ENCODE measurements at places on chromosomes 3 and 15.

GRCh38 chr3:100941041-100941440 lies 52.2 kb downstream of the ABI3BP start:
- DNase-seq, result no peak

DNA sequence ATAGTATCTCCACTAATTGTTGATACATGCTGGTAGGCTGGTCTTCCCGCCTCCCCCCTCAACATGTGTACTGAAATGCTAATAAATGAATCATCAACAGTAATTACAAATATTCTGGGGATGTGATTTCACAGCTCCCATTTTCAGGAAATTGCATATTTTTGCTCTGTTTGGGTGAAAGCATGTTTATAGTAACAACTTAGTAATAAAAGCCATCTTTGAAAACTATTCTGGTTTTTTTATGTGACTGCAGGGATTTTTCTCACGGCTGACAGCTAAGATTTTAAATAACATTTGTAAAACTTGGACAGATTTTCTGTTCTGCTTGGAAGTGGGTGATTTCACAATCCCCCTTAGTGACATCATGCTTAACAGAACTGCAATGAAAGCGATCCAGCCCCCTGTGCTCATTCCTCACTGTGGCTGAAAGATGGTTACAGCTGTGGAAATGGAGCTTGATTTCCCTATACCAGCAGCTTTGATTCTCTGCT lies 25.6 kb upstream of the FAM174B start:
- DNase-seq, result peak; percentile 50

GRCh38 chr3:148697306-148698189 lies at the start of gene AGTR1:
AGTR1 (plus strand) TSS chr3:148697903; CDS start chr3:148741036, 43,133 bp downstream.
- DNase-seq, result peak; percentile 31

- no peak for DNase-seq
Measured at GRCh38 chr3:12722226-12722625, 36.8 kb downstream of the TMEM40 start.

GRCh38 chr3:13976469-13976868 lies 96.6 kb upstream of the WNT7A start:
- no peak for DNase-seq

DNA sequence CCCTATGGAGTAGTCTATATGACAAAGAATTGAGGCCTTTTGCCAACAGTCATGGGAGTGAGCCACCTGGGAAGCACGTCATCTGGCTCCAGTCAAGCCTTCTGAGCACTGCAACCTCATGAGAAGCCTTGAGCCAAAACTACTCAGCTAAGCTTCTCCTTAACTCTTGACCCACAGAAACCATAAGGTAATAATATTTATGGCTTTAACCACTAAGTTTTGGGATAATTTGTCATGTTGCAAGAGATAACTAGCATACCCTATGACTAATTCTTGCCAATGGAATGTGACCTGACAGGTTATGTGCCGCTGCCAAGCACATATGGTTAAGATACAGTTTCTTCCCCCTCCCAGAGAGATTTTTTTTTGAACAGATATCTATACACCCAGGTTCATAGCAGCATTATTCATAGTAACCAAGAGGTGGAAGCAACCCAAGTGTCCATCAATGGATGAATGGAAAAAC lies 11.8 kb upstream of the SLC6A11 start:
- DNase-seq, result no peak

GRCh38 chr3:175486255-175486654 lies 627.1 kb downstream of the NAALADL2 start:
- DNase-seq, result no peak

DNA sequence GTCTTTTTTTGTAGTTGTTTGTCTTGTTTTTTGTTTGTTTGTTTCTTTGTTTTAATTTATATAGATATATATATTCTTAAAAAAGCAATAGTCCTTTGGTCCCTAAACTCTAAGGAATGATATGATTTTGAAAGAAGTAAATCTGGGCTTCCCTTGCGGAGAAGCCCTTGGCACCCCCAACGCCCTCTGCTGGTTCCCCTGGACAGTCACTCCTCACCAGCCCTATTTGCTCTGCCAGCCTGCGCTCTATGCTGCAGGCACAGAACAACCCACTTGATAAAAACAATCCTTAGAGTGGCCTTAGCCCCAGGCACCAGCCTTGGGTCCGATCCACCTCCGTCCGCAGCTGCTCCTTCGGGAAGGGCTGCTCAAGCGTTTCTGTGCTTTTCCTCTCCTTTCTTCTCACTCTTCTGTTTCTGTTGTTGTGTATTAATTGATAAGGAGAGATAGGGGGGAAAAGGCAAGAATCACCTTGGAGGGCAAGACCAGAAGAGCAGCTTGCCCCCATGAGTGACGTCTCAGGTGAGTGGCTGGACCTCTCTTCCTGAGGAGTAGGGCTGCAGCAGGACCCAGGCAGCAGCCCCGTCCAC lies 13.7 kb upstream of the PARP6 start:
- peak; percentile 37 for DNase-seq

All from AG08395 (cell line).